ENCODE measurements at places on chromosomes 4 and X. TPM values are rescaled to one million over a fixed set of nuclear protein-coding genes. Genes with fewer than 3 reads are reported as not detected.
A peak's percentile ranks its signal among the peaks of the same experiment; 100 is the strongest.

The HS6ST2 gene
- 0.13 TPM for total RNA-seq

The CYSLTR1 gene
- 1.5 TPM for total RNA-seq

The PPP2R2C gene
- total RNA-seq = 6.8 TPM

The IGSF1 gene
- 3.9 TPM for total RNA-seq

The BMX gene
- total RNA-seq = 0.47 TPM

The PTCHD1 gene
- total RNA-seq = not detected

The SRD5A3 gene
- 6.9 TPM for total RNA-seq

The CSTF2 gene
- total RNA-seq = 9.5 TPM

The SLC6A14 gene
- total RNA-seq = not detected

The DAPP1 gene
- total RNA-seq = 0.19 TPM

The ARHGAP6 gene
- total RNA-seq = 2.1 TPM

The CFAP47 gene
- total RNA-seq = not detected

The IQCM gene
- not detected for total RNA-seq

The RPS6KA6 gene
- total RNA-seq = 0.28 TPM

GRCh38 chrX:2316534-2316933 lies 184.2 kb downstream of the DHRSX start:
- H3K4me3 ChIP-seq = no peak overlapping the region
- H3K4me1 ChIP-seq = no peaks in the 10 kb centered on the region
- no peak for DNase-seq

GRCh38 chr4:149549911-149550310 lies 265.7 kb downstream of the IQCM start:
- H3K27me3 ChIP-seq = no peaks in the 10 kb centered on the region
- H3K27ac ChIP-seq = no peak overlapping the region
- DNase-seq = peak; percentile 6
- H3K36me3 ChIP-seq = no peaks in the 10 kb centered on the region

- no peak for DNase-seq
- H3K27ac ChIP-seq = no peak overlapping the region
- no peak overlapping the region for H3K4me3 ChIP-seq
- no peaks in the 10 kb centered on the region for H3K4me1 ChIP-seq
- H3K27me3 ChIP-seq = no peaks in the 10 kb centered on the region
These were observed 30.3 kb upstream of the ENOX2 start for GRCh38 chrX:130933358-130933757.

DNA sequence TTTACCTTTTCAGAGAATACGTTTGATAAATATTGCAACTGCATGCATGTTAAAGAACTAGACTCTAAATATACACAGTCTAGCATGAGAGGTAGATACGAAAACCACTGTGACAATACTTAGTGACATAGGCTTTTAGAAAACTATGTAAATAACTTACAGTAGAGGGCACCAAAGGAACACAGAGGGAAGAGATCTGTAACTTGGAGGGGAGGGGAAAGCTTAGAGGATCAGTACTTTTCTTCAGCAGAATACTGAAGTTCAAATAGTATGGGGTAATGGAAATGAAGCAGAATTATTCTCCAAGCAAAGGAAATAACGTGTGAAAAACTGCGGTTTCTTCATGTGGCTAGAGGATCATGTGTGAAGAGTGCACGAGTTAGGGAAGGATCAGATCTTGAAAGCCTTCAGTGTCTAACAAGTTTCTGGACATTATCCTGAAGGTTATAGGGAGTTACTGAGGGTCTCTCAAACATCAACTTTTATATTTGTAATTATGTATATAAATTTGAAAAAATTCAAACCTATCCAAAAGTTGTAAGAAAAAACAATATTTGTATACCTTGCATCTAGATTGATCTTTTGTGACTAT lies 264.3 kb downstream of the NPFFR2 start:
- no peaks in the 10 kb centered on the region for H3K36me3 ChIP-seq
- no peak overlapping the region for H3K4me3 ChIP-seq
- no peak for DNase-seq
- no peak overlapping the region for H3K27ac ChIP-seq
- H3K27me3 ChIP-seq = no peaks in the 10 kb centered on the region
- no peaks in the 10 kb centered on the region for H3K4me1 ChIP-seq

- no peaks in the 10 kb centered on the region for H3K27me3 ChIP-seq
- H3K27ac ChIP-seq = no peak overlapping the region
- no peaks in the 10 kb centered on the region for H3K36me3 ChIP-seq
- no peak for DNase-seq
- H3K4me1 ChIP-seq = peaks cover 8% of the 10 kb centered on the region
These were observed 136.1 kb upstream of the SLC4A4 start for GRCh38 chr4:71202705-71203104.

GRCh38 chrX:153973127-153974002 lies 811 bp downstream of the TMEM187 start:
- peaks cover 31% of the 10 kb centered on the region for H3K4me1 ChIP-seq
- no peak for DNase-seq
- no peaks in the 10 kb centered on the region for H3K27me3 ChIP-seq

DNA sequence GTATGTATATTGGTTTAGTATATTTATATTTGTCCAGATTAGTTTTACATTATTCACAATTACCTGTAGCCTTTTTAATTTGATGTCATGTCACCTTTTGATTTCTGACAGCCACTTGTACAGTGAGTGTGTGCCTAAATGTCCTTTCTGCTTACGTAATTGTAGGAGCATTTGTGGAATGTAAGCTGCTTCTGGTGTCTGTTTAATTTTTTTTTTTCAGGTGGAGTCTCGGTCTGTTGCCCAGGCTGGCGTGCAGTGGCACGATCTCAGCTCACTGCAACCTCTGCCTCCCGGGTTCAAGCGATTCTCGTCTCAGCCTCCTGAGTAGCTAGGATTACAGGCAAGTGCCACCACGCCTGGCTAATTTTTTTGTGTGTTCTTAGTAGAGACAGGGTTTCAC lies 91.2 kb upstream of the XAGE2 start:
- H3K36me3 ChIP-seq = no peaks in the 10 kb centered on the region
- DNase-seq = no peak
- no peak overlapping the region for H3K27ac ChIP-seq
- H3K4me1 ChIP-seq = no peaks in the 10 kb centered on the region
- H3K4me3 ChIP-seq = no peak overlapping the region
- H3K27me3 ChIP-seq = no peaks in the 10 kb centered on the region

DNA sequence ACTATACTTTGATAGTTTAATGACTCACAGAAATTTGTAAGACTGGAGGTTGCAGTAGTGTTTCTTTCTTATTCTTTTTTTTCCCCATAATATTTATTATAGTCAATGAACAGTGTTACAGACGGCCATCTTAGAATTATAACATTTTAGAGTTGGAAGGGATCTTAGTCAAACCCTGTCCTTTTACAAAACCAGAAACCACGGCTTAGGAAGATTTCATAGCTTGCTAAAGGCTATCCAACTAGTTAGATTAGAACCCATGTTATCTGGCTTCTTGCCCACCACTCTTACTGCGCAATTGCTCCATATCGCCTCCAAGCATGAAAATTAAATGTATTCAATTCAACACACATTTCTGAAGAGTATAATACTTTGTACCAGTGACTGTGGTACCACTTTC lies 1.1 kb downstream of the XIAP start:
- H3K4me1 ChIP-seq = no peaks in the 10 kb centered on the region
- H3K27me3 ChIP-seq = no peaks in the 10 kb centered on the region
- peak overlapping the region; percentile 79 for H3K4me3 ChIP-seq
- peak overlapping the region; percentile 98 for H3K27ac ChIP-seq

DNA sequence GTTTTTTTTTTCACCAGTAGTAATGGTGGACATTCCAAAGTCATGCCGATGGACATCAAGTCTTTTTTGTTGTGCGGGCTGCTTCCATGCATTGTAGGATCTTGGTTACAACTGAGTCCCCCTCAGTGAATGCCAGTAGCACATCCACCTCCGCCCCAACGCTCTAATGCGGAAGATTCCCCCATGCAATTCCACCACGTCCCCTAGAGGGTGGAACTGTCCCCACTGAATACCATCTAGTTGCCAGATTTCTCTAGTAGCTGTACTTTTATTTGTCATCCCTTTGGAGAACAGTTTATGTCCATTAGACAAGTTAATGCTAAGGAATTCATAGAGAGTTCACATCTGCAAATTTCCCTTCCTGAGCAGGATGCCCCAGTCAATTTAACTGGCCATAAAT lies 6.7 kb downstream of the SHISA3 start:
- no peaks in the 10 kb centered on the region for H3K36me3 ChIP-seq
- H3K4me3 ChIP-seq = no peak overlapping the region
- H3K4me1 ChIP-seq = no peaks in the 10 kb centered on the region
- DNase-seq = no peak
- H3K27me3 ChIP-seq = no peaks in the 10 kb centered on the region

- no peaks in the 10 kb centered on the region for H3K4me1 ChIP-seq
- H3K27me3 ChIP-seq = no peaks in the 10 kb centered on the region
- H3K27ac ChIP-seq = no peak overlapping the region
- no peak overlapping the region for H3K4me3 ChIP-seq
These were observed 32.7 kb downstream of the TMSB4X start for GRCh38 chrX:13007519-13008188.

GRCh38 chrX:100407784-100408712 lies 2.0 kb downstream of the PCDH19 start:
- H3K27me3 ChIP-seq = peaks cover 11% of the 10 kb centered on the region
- no peak overlapping the region for H3K4me3 ChIP-seq
- no peaks in the 10 kb centered on the region for H3K36me3 ChIP-seq

- no peaks in the 10 kb centered on the region for H3K27me3 ChIP-seq
- H3K4me3 ChIP-seq = no peak overlapping the region
- H3K36me3 ChIP-seq = no peaks in the 10 kb centered on the region
- no peak overlapping the region for H3K27ac ChIP-seq
- no peak for DNase-seq
- no peaks in the 10 kb centered on the region for H3K4me1 ChIP-seq
These were observed 244.1 kb downstream of the GPC3 start for GRCh38 chrX:133741303-133741702.

DNA sequence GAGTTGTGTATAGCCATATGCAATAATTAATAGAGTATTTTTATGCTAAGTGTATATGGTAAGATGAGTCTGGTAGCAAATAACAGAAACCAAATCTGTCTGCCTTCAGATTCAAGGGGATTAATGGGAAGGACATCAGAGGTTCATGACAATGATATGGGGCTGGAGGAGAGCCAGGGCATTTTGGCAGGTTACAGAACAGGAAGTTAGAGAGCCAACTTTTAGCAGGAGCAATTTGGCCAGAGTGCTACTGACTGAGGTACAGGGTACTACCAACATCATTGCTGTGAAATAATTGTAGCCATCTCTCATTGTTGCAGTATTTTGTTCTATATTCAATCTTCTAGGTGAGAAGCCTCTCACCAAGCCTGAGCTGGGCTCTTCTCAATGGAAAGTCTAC lies 210.9 kb upstream of the FAM47A start:
- H3K4me3 ChIP-seq = no peak overlapping the region
- H3K27ac ChIP-seq = no peak overlapping the region
- H3K27me3 ChIP-seq = no peaks in the 10 kb centered on the region

- no peak overlapping the region for H3K4me3 ChIP-seq
- H3K36me3 ChIP-seq = no peaks in the 10 kb centered on the region
- no peaks in the 10 kb centered on the region for H3K27me3 ChIP-seq
- no peaks in the 10 kb centered on the region for H3K4me1 ChIP-seq
- no peak for DNase-seq
These were observed 5.0 kb upstream of the NSD2 start for GRCh38 chr4:1866189-1866661.

GRCh38 chr4:107978716-107979451 lies 10.8 kb upstream of the HADH start:
- H3K4me1 ChIP-seq = no peaks in the 10 kb centered on the region
- H3K4me3 ChIP-seq = no peak overlapping the region
- H3K27me3 ChIP-seq = no peaks in the 10 kb centered on the region
- H3K27ac ChIP-seq = no peak overlapping the region

DNA sequence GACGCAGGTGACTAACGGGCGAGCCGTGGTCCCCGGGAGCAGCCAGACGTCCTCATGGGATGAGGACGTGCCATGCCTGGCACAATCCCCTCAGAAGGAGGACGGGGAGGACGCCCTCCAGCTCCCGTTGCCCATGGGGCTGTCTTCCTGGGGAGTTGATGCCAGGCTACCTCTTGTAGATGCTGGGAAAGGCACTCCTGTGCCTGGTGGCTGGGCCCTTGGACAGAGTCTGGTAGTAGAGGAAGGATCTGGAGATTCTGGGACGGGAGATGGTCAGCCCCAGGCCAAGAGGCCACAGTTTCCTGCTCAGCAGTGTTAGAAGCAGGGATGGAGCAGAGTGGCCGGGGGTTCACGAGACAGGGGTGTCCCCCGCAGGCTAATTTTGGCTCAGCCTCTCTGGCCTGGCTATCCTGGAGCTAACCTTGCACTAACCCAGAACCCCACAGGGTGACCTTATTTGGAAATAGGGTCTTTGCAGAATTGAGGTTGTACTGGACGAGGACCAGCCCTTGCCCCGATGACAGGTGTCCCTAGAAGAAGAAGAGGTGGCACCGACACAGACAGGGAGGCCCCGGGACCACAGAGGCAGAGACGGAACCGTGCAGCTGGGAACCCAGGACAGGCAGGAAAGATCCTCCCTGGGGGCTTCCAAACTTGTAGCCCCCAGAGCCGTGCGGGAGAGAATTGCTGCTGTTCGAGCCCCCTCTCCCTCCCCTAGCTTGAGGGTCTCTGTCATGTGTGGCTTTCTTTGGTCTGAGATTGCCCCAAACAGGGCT lies 50.1 kb upstream of the ADRA2C start:
- H3K36me3 ChIP-seq = no peaks in the 10 kb centered on the region
- H3K4me1 ChIP-seq = no peaks in the 10 kb centered on the region
- DNase-seq = peak; percentile 33
- no peaks in the 10 kb centered on the region for H3K27me3 ChIP-seq
- H3K27ac ChIP-seq = no peak overlapping the region
- H3K4me3 ChIP-seq = no peak overlapping the region

- no peaks in the 10 kb centered on the region for H3K27me3 ChIP-seq
- H3K27ac ChIP-seq = peak overlapping the region; percentile 65
- H3K36me3 ChIP-seq = no peaks in the 10 kb centered on the region
- H3K4me3 ChIP-seq = peak overlapping the region; percentile 42
- DNase-seq = no peak
These were observed 49.2 kb upstream of the PRSS48 start for GRCh38 chr4:151227731-151228130.

DNA sequence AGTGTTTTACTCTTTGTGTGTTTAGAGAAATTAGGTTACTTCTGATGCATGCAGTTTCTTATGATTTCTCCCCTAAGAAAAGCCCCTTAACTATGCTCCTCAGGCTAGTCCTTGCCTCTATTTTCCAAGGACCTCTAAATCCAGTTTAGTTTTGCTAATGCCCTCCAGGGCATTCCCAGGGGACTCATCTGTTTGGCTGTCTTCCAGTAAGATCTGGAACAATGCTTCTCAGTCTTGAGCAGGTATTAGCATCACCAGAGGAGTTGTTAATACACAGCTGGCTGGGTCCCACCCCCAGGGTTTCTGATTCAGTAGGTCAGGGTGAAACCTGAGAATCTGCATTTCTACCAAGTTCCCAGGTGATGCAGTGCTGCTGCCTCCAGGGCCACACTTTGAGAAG lies 56.9 kb downstream of the OTC start:
- H3K27ac ChIP-seq = no peak overlapping the region
- no peak for DNase-seq
- H3K4me3 ChIP-seq = no peak overlapping the region
